ENCODE measurements at places on chromosomes 3 and 15.

GRCh38 chr3:136750209-136750896 is 1.8 kb downstream of the STAG1 start:
- DNase-seq, result peak; percentile 64

DNA sequence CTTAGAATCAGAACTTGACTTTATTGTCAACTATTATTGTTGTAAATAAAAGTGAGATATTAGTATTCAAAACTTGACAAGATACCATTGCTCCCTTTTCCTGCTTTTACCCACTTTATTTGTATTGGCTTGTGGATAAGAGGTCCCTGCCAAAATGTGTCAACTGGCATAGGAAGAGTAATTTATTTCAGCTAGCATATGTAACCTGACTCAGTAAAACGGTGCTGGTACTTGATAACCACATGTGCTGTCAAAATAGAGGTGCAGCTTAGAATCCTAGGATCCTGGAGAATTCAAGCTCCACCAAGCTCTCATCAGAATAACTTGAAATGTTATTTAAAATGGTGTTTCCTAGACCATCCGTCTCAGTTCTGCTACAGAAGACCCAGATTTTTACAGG is 90.2 kb upstream of the TGFBR2 start:
- no peak for DNase-seq

- DNase-seq, result no peak
Observed at GRCh38 chr3:171258316-171258715, 201.9 kb downstream of the TNIK start.

GRCh38 chr15:98734466-98735199 is 86.3 kb downstream of the IGF1R start:
- DNase-seq, result peak; percentile 40

DNA sequence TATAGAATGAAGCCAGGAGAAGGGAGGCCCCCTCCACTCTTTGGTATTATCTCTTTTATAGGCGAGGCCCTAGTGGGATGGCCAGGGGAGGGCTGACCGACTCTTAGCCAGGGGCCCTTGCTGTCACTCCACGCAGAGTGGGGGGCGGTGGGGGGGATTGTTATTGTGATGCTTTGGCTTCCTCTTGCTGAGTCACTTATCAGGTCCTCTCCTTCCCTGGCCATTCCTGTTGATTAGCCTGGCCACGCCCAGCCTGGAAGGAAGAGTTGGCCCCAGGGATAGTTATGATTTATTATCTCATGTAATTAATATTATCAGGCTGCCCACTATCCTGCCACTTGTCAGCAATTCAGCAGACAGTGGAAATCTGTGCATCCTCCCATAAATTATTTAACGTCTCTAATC is 25.5 kb upstream of the SKOR1 start:
- DNase-seq, result peak; percentile 13

DNA sequence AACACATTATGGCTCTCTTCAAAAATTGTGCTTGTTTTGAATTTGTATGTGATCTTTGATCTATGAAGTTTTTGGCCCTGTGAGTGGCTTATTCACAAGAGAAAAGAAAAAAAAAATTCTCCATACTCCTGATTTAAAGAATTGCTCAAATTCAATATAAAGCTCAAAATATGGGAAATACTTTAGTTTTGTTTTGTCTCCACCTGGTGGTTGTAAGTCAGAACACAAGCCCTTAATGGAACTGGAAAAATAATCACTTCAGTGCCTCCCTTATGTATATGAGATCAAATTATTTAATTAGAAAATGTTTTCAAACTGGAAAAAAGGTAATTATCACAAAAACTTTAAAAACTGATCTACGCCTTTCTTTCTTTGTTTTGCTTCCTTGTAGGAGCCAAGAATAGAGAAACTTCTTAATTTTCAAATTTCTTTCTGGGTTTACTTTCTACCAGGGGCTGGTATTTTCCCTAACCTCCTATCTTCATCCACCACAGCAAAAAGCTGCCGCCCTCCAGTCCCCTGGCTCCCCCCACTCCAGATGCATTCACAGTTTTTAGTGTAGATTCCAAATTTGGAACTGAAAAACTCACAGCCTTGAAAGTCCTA is 50.6 kb downstream of the SERP1 start:
- DNase-seq, result peak; percentile 81

GRCh38 chr3:129001806-129002572 is 885 bp downstream of the EFCC1 start:
- DNase-seq, result peak; percentile 33

GRCh38 chr3:52240059-52240885 is 1.3 kb upstream of the TWF2 start:
- peak; percentile 93 for DNase-seq

GRCh38 chr3:54353946-54354345 is 231.6 kb downstream of the CACNA2D3 start:
- no peak for DNase-seq

DNA sequence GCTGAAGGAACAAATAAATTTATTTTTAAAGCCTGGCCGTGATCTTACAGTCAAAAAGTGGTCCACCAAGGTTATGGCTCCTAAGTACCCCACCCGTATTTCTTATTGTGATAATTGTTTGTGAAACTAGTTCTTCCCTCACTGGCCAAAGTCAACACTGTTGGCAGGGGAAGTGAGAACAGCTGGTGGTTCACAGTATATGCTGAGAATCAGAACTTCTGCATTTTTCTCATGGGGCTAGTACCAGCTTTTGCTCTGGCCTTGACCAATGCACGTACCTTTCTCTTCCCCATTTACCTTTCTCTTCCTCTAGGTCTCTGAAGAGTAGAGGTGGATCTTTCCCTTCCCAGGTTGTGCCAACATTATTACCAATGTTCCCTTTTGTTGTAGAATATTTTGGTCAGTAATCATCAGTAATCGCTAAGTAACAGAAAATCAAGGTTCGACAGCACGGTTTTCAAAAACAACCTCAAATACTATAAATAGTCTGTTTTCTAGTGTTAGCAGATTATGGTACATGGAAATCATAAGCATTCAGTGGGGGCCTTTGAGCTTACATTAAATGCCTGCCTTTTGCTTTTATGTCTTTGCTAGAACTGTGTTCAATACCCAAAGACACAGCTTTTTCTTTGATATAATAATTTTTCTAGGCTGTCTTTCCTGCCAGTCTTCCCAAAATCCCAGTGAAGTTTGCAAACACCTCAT is 268.0 kb downstream of the LPP start:
- no peak for DNase-seq

- DNase-seq, result no peak
Observed at GRCh38 chr15:50138391-50138790, 19.4 kb upstream of the ATP8B4 start.

- no peak for DNase-seq
Observed at GRCh38 chr15:96264801-96265515, 65.5 kb upstream of the NR2F2 start.

DNA sequence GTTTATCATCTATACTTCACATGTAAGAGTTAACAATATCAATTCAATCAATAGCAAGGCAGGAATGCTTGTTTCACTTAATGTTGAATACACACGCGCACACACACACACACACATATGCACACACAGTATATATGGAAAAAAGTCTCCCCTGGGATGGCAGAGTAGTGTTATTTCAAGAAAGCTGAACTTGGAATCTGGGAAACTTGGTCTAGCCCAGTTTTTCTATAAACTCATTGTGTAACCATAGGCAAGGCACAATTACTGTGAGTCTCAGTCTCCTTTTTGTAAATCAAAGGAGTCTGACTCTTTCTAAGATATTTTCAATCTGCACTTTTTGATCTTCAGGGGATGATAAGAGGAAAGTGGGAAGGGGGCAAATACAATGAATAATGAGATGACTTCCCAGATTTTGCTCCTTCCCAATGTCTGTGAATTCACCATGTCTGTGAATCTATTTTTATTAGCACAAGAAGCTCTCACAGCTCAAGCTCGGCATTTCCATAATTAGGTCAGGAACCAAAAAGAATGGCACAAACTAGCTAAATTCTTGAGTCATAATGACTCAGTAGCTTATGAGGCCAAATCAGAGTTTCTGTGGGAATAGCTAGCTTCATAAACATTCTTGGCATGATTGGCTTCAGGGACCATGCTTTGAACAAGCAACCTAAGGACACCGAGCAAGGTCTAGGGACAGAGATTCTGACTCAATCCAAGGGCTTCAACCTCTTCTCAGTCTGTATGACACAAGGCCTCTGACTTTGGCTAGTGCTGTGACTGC is 227.4 kb upstream of the DCBLD2 start:
- no peak for DNase-seq

GRCh38 chr3:69738315-69738714 is 949 bp upstream of the MITF start:
- DNase-seq, result peak; percentile 26

GRCh38 chr15:56972426-56972825 is 54.0 kb downstream of the TCF12 start:
- DNase-seq, result peak; percentile 7

GRCh38 chr3:127487196-127487595 is 103.3 kb downstream of the TPRA1 start:
- no peak for DNase-seq

- no peak for DNase-seq
Observed at GRCh38 chr15:94524565-94524964, 293.2 kb downstream of the MCTP2 start.

Data from erythroblast (primary cell).